Lung (tissue), 17 donors: ENCODE measurements at places on chromosomes 13 and 19.
A peak's percentile ranks its signal among the peaks of the same experiment; 100 is the strongest.

- DNase-seq = no peak
Observed at GRCh38 chr13:73879346-73880015, 254.7 kb downstream of the KLF12 start.

GRCh38 chr19:56094449-56094848 is 26.6 kb downstream of the ZNF787 start:
- DNase-seq = no peak

GRCh38 chr13:28267497-28267896 is 129.2 kb downstream of the PAN3 start:
- no peak for DNase-seq

DNA sequence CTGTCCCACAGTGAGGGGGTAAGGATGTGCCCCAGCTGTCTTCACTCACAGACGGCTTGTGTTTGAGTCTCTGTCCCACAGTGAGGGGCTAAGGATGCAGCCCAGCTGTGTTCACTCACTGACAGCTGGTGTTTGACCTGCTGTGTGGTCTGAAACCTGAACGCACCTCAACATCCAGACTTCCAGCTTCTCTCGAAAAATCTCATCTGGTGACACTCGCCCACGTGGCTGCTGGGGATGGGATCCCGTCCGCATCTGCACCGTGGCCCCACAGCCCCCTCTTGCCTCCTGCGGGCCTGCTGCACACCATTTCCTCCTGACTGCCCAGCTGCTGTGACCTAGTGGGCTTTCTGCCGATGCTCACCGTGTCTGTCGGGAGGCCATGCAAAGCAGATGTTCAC is 27.3 kb downstream of the CHAF1A start:
- DNase-seq = peak; percentile 89

GRCh38 chr13:99604636-99605035 is 103.4 kb downstream of the TM9SF2 start:
- DNase-seq = no peak

DNA sequence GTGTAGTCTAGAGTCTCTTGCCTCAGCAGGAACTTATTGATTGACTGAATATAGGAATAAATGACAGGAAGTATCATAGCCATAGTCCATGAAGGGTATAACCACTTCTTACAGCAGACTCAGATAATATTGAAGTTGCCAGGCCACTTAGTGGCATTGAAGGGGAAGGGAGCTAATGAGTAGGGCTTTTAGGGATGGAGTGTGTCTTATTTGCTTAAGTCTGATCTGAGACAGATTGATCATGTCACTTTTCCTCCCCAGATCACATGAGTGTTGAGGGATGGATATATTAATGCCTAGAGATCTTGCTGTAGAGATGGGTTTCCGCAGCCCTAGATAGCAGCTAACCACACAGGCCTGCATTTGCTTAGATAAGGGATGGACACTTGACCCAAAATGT is 62.2 kb upstream of the NBEA start:
- DNase-seq = no peak
